ENCODE measurements at places on chromosomes 7 and 10.

DNA sequence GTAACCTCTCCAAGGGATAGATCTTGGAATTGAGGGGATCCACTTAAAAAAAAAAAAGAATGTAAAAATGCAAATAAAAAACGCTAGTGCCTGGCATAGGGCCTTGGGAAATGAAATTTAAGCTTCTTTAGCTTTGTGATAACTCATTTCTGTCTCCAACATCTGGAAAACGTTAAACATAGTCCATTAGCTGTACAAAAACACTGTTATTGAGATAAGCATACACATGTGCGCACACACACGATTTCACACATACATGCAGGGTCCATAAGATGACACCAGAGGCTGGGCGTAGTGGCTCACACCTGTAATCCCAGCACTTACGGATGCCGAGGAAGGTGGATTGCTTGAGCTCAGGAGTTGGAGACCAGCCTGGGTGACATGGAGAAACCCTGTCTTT, 13.7 kb upstream of the CUL2 start:
- no peak for DNase-seq

DNA sequence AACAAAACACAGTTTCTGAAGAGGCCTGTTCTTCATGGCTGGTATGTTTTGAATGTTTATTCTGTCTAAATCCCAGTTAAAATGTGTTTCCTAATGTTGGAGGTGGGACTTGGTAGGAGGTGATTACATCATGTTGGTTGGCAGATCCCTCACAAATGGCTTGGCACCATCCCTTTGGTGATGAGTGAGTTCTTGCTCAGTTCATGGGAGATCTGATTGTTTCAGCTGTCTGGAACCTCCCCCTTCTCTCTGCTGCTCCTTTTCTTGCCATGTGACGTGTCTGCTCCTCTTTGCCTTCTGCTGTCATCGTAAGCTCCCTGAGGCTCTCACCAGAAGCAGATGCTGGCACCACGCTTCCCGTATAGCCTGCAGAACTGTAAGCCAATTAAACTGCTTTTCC, 383.6 kb upstream of the TPK1 start:
- DNase-seq = peak; percentile 14

- DNase-seq = no peak
Observed at GRCh38 chr7:84633-85020, 107.7 kb upstream of the FAM20C start.

DNA sequence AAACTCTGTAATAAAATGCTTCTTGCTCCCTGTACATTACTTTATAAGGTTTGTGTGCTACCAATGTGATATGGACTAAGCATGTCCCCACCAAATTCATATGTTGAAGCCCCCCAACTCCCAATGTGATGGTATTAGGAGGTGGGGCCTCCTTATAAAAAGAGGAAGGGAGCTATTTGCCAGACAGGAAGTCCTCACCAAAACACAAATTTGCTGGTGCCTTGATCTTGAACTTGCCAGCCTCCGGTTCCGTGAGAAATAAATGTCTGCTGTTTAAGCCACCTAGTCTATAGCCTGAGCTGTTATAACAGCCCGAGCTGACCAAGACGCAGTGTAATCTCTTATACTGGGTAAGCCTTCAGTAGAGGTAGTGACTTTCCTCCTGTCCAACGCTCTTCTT, 114.5 kb downstream of the INHBA start:
- DNase-seq = no peak

DNA sequence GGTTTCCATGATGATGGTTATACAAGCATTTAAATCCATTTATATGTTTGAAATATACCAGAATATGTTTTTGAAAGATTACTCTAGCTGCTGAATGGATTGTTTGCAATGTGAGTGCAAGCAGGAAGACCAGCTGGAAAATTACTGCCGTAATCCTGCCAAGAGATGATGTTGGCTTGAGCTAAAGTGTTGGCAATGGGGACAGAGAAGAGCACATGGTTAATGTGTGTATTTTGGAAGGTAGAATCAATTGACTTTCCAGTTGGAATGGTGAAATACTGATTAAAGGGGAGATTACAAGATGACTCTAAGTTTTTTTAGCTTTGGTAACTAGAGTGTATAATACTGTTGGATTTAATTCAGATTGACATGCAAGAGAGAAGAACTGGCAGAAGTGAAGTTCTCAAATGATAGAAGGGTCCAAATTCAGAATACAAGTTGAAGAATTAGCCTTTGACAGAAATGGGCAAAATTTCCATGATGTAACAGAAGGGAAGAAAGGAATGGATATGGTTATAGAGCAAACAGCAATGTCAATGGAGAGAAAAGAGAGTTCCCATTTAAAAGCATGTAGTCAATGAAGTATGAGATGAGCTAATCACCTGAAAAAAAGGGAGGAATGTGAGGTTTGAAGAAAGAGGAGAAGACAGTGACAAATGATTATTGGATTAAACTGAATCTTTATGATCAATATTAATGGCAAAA, 422.0 kb downstream of the CDC14C start:
- no peak for DNase-seq

DNA sequence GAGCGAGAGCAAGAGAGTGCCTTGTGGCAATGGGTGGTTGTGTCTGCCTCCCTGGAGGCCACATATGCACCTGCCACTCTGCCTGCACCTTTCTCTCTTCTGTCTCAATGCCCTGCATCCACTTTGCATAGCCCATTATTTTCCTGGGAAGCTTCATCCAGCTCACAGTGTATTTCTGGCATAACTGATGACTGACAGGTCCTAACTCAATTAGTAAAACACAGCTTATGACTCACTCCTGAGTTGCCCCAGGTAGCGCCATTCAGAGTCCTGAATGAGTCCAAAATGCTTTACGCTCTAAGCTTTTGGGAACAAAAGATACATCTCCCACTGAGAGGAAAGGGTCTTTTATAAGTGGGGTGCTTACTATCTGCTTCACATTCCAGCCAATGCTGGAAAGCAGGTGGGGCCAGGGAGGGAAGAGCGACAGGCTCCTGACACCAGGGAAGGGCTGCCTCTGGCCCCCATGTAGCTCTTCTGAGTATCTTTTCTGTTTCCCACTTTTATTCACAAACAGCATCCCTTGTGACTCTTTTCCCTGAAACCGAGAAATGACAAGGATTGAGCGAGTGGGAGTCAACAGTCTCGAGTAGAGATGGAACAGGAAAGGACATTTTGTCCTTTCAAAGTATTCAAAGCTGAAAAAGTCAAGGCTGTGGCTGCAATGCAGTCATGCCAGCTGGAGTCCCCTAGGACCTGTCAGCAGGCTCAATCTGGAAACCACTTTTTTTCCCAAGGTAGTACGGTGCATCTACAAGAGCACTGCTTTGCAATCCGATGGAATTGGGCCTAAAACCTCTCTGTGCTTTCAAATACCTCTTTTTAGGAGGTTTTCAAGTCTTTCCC, 479.3 kb upstream of the PODXL start:
- DNase-seq = no peak

Data from iris pigment epithelial cell (primary cell).